Stimulated activated CD8-positive, alpha-beta memory T cell treated with anti-CD3 and anti-CD28 coated beads, Interleukin-15, amount 100 ng/mL, for 4 hours (primary cell): ENCODE measurements at places on chromosomes 3 and 15.

DNA sequence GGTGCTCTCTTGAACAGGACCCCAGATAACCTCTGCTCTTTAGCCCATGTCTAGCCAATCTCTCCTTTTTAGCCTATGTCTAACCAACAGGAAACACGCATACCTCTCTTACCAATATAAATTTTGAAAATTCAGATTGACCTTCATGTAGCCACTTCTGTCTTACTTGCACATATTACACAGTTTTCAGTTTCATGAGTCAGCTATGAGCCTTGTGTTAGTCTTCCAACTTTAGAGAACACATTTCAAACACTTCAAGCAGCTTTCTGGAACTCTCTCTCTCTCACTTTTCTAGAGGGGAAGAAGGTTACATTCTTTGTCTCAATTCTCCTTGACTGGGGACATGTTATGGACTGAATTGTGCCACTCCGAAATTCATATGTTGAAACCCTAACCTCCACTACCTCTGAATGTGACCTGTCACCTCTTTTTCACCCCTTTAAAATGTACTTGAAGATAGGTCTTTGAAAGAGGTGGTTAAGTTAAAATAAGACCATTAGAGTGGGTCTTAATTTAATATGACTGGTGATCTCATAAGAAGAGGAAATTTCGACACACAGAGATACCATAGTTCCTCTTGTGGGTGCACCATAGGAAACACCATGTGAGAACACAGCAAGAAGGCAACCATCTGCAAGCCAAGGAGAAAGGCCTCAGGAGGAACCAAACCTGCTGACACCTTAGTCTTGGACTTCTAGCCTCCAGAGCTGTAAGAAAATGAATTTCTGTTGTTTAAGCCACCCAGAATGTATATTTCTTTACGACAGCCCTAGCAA is 480.3 kb upstream of the ALCAM start:
- no peak for DNase-seq

- DNase-seq, result no peak
These were observed 188.8 kb downstream of the ZNF385D start for GRCh38 chr3:21562243-21562642.

- DNase-seq, result no peak
These were observed 285.7 kb downstream of the LRTM1 start for GRCh38 chr3:54642147-54642546.

DNA sequence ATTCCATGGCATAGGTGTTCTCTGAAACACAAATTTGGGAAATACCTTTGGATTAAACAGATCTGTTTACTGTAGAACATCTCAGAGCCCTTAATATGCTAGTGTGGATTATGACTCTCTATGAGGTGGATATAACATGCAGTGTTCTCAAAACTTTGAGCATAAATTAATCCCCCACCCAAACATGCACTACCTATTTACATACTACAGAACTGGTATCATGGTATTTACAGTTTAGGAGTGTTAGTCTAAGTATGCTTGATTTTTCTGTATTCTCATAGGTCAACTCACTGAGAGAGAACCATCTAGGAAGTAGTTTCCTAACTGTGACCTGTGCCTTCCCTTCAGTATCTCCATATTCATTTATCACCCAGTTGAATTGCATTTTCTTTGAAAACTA is 30.9 kb upstream of the ZNF609 start:
- no peak for DNase-seq
